ENCODE measurements at places on chromosomes 2 and 18. TPM values are rescaled to one million over a fixed set of nuclear protein-coding genes. Genes with fewer than 3 reads are reported as not detected.

Gene SERPINB3
- 12.7 TPM for total RNA-seq

Gene ALPP
- total RNA-seq: not detected

Gene MRPS5
- total RNA-seq: 46.8 TPM

Gene CPLX4
- not detected for total RNA-seq

Gene RAX
- total RNA-seq: not detected

Gene CYRIA
- 2.0 TPM for total RNA-seq

Gene DAPL1
- 1.2 TPM for total RNA-seq

Gene TTN
- total RNA-seq: under 0.01 TPM

Gene RNF152
- total RNA-seq: 51.3 TPM

Gene ERMN
- under 0.01 TPM for total RNA-seq

Gene ASB18
- not detected for total RNA-seq

Gene UPP2
- total RNA-seq: not detected

Gene TMEM247
- total RNA-seq: not detected

Gene PAIP2B
- total RNA-seq: 2.1 TPM

Gene IL1F10
- not detected for total RNA-seq

Gene RAB31
- 34.6 TPM for total RNA-seq

Gene UGT1A10
- total RNA-seq: not detected

Gene SERPINB13
- total RNA-seq: 12.4 TPM

Gene GCG
- not detected for total RNA-seq

Gene TUBA3E
- not detected for total RNA-seq

Gene FBLN7
- total RNA-seq: 0.21 TPM

Gene ANKRD44
- 1.7 TPM for total RNA-seq

Gene FN1
- total RNA-seq: 20,313 TPM

Gene TGFBRAP1
- 44.8 TPM for total RNA-seq

Gene ALS2
- 53.3 TPM for total RNA-seq

Gene SP3
- 64.1 TPM for total RNA-seq

Gene TLK1
- 15.8 TPM for total RNA-seq

Gene STAT1
- total RNA-seq: 56.2 TPM

Gene APOB
- total RNA-seq: not detected

Gene FOXI3
- total RNA-seq: 1.5 TPM

Gene RBM44
- total RNA-seq: 0.14 TPM

Gene WDR35
- total RNA-seq: 8.8 TPM

Gene CAPN14
- total RNA-seq: 0.21 TPM

Gene DHRS9
- total RNA-seq: not detected

Gene PARD6G
- total RNA-seq: 35.7 TPM

Gene COL4A3
- not detected for total RNA-seq

Gene RGPD4
- total RNA-seq: not detected

Gene HOXD9
- not detected for total RNA-seq

Gene LOXL3
- total RNA-seq: 1.8 TPM

Gene FAM237A
- not detected for total RNA-seq

Gene TMEM182
- 7.4 TPM for total RNA-seq

Gene DNAH7
- 0.56 TPM for total RNA-seq

Gene SLC40A1
- 3.2 TPM for total RNA-seq

Gene DSG4
- total RNA-seq: under 0.01 TPM

Gene ALKAL2
- total RNA-seq: not detected

Gene HMSD
- total RNA-seq: not detected

Gene LYPD6B
- 2.1 TPM for total RNA-seq

Gene LYPD1
- total RNA-seq: not detected

Gene GPR45
- not detected for total RNA-seq

Gene PGAP1
- total RNA-seq: 13.7 TPM

Gene RAB17
- 8.9 TPM for total RNA-seq

Data from mammary epithelial cell (primary cell).